Jurkat, Clone E6-1 (cell line): ENCODE measurements at places on chromosomes 11 and 22.

- no peak for DNase-seq
Observed at GRCh38 chr11:72343006-72343756, 91.2 kb downstream of the CLPB start.

GRCh38 chr22:44658311-44658953 is 43.6 kb upstream of the PRR5 start:
- no peak for DNase-seq

DNA sequence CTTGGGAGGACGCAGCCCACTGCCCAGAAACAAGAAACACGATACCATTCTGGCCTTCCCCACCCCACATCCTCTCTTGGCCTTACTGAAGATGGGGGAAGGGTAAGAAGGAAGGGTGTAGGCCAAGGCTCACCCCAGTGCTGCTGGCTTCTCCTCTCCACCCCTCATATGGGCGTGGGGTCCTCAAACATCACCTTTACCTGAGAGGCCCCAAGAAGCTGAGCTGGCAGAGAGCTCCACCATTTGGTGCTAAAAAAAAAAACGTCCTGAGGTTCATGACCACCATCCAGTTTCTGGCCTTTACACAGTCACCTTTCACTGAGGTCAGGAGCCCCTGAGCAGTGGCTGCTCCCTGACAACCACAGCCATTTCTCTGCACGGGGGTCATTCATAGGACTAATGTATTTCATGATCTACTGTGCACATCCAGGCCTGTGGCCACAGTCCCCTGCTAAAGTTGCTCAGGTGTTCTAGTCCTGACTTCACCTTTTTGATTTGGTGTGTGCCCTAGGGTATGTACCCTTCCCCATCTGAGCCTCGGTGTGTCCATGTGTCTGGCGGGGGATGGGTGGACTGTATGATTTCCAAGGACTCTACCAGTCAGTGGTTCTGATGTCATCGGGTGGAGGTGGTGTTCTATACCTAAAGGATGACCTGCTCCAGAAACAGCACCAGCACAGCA is 15.1 kb downstream of the RHOG start:
- DNase-seq = no peak

- peak; percentile 81 for DNase-seq
Observed at GRCh38 chr11:121582296-121582695, 129.5 kb upstream of the SORL1-AS1 start.

GRCh38 chr11:73907191-73907590 is 30.4 kb downstream of the PAAF1 start:
- DNase-seq = no peak
